ENCODE measurements at places on chromosomes 16 and 17.

- no peak for DNase-seq
Observed at GRCh38 chr16:84606081-84606875, 11.6 kb downstream of the COTL1 start.

- DNase-seq: no peak
Observed at GRCh38 chr17:71184716-71185115, 936.1 kb upstream of the SOX9 start.

DNA sequence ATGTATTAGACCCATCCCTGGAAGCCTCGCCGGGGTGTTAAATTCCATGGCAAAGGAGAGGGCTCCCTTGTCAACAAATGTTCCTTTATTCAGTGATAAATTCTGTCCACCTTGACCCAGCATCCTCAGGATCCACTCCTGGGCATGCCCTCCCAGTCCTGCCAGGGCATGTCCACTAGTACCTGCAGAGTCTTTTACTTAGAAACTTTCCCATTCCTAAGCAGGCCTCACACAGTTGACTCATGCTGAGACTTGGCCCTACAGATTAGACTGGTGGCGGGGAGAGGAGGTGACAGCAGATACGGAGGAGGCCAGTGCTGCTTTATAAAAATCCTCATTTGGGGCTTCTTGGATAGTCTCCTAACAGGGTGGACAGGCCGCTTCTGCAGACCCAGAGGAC is 88.8 kb downstream of the CYLD start:
- no peak for DNase-seq

DNA sequence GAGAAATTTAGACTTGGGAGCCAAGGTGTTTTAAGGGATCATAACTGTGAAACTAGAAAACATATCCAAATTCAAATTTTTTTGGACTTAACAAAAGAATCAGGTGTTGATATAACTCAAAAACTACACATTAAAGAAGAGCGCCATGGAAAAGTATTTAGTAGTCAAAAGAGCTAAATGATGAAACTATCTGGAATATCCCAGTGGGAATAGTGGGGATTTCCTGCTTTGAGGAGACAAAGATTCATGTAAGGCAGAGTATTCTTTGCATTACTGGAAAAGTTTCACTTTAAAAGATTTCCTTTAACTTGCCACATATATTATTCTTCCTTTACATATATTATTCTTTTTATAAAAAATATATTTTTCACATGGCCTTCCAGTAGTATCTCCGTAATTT is 40.3 kb upstream of the VPS4A start:
- no peak for DNase-seq

GRCh38 chr17:1058423-1059130 is 61.6 kb downstream of the TIMM22 start:
- no peak for DNase-seq

DNA sequence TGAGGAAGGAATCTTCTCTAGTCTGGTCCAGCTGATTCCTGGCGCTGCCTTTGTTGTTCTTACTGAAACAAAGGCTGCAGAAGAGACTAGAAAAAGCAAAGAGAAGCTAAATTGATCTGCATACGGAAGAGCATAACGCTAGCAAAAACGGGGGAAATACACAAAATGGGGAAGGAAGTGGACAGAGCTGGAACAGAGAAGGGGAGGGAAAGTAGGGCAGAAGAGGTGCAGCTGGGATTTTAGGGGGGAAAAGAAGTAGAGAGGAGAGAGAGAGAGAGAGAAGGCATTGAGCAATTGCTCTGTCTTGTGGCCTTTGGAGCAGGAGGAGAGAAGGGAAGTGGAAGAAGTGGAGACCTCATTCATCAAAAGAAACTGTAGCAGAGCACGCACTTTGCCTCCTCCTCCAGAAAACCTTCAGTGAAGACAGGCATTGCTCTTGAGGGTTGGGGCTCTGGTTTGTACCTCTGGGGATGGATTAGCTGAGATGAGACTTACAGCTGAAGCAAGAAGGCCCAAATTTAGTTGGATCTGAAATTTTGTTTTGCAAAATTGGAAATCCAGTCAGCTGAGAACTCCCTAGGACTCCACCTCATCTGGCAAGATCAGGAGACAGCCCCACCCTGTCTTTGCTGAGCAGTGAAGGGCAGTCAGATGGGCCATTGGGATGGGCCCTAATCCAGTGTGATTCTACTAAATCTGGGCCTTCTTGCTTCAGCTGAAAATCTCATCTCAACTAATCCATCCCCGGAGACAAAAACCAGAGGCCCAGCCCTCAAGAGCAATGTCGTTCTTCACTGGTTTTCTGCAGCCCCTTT is 55.8 kb downstream of the CDRT4 start:
- DNase-seq: no peak

DNA sequence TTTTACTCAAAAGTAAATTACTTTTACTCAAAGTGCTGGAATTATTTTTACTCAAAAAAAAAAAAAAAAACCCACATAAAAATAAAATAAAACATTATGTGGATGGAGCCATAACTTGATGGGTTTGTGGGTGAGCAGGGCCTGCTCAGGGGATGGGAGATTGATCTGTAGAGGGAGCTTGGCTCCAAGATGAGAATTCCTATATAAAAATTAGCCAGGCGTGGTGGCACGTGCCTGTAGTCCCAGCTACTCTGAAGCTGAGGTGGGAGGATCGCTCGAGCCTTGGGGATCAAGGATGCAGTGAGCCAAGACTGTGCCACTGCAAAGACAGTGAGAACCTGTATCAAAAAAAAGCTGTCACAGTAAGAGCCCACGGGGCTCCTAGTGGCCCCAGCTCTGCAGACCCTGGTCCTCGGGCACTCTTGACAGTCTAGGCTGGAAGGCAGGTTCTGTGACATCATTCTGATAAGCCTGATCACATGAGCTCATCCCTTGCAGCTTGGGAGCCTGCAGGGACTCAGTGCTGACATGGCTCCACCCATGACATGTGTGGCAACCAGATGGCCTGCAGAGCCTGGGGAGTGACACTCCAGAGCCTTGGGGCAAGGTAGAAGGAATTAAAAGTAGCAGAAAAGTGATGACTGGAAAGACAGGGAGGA is 42.5 kb downstream of the ST3GAL2 start:
- DNase-seq: no peak

- DNase-seq: no peak
Observed at GRCh38 chr16:79303206-79303605, 297.3 kb downstream of the MAF start.

- DNase-seq: no peak
Observed at GRCh38 chr16:71895679-71896365, 491 bp downstream of the IST1 start.

DNA sequence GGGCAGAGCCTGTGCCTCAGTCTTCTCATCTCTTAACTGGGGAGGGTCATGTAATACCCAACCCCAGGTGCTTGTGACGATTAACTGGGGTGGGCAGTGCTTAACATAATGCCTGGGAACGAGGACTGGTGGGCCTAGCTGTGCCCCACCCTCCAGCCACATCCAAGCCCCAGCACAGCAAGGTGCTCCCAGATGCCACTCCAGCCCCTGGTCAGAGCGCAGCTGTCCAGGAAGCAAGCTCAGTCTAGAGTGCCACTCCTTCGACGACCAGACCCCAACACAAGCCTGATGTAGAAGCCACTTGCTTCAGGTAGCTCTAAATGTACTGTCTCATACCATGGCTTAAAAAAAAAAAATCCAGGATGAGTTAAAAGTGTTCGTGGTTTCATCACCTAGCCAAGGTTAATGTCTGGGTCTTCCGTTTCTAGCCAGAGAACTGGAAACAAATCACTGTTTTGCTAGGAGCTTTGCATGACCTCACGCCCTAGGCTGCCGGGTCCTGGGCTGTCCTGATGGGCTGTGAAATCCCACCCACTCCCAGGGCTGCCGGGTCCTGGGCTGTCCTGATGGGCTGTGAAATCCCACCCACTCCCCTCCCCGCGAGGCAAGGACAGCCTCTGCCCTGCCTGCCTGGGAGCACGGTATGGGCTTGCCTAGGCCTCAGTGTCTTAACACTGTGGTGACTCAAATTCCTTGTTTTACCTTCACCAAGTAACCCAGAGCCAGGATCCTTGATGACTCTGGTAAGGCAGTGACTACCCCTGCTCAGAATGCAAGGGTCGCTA is 7.7 kb downstream of the MIEF2 start:
- no peak for DNase-seq
